ENCODE measurements at places on chromosomes 16 and 17.

DNA sequence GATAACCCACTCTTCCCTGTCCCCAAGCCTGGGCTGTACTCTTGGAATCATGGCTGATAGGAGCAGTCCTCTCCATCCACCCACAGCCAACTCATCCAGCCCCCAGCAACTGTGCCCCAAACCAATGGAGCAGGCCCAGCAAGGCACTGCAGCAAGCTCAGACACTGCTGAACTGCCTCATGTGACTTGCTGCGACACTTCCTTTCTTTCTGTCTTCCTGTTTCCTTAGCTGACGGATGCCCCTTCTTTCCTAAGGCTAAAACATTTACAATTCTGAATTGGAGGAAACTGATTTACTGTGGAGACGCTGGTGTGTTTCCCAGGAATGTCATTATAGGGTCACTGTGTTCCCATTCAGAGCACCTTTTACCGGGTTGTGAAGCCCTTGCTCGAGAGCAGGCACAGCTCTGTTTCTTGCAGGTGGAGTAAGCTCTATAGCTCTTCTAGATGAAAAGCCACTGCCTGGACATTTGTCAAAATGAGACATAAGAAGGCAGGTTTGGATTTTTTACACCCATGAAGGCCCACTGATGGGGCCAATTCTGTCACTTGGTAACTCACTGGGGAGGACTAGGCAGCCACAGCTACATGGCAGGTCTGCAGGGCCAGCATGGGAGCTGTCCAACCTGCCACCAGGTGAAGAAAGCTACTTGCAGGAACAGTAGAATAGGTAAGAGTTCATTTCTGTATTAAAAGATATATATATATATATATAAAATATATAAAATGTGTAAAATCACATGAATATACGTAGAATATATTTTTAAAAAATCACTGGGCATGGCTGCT lies 27.4 kb downstream of the TMEM11 start:
- no peak for DNase-seq

GRCh38 chr17:49899191-49899485 lies 51.3 kb upstream of the TAC4 start:
- peak; percentile 42 for DNase-seq

GRCh38 chr17:47807421-47807820 lies 14.2 kb downstream of the OSBPL7 start:
- DNase-seq: no peak

GRCh38 chr17:10748531-10749181 lies 18.8 kb upstream of the TMEM220 start:
- DNase-seq: no peak

DNA sequence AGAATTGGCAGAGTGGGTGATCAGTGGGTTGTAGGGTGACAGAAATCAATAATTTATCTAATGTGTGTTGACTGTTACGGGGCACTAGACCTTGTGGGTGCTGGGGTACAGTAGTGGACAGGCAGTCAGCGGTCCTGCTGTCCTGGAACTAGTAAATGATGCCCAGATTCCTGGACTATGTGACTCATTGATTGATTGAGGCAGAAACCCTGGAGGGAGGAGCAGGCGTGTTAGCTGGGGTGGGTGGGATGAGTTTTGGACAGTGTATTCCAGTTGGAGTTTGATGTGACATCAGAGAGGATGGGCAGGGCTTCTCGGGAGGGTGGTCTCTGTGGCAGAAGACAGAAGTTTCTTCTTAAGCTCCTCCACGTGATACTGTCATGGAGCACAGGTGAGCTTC lies 24.4 kb downstream of the PRMT7 start:
- DNase-seq: no peak

- no peak for DNase-seq
These were observed 9.2 kb upstream of the TVP23A start for GRCh38 chr16:10827691-10828341.

DNA sequence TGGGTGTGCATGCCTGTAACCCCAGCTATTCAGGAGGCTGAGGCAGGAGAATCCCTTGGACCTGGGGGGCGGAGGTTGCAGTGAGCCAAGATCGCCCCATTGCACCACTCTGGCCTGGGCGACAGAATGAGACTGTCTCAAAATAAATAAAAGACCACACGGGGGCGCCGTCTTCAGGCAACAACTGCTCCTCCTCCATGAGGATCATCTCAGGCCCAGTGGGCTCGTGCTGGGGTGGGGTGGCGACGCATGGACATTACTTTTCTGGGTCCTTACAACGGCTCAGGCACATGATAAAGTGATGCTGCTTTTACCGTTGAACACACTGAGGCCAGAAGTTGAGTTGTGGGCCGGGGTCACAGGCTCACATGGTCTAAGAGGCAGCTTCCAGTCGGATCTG lies 56.2 kb downstream of the PRMT7 start:
- peak; percentile 52 for DNase-seq

- no peak for DNase-seq
These were observed 300.2 kb upstream of the N4BP1 start for GRCh38 chr16:48910214-48910613.

DNA sequence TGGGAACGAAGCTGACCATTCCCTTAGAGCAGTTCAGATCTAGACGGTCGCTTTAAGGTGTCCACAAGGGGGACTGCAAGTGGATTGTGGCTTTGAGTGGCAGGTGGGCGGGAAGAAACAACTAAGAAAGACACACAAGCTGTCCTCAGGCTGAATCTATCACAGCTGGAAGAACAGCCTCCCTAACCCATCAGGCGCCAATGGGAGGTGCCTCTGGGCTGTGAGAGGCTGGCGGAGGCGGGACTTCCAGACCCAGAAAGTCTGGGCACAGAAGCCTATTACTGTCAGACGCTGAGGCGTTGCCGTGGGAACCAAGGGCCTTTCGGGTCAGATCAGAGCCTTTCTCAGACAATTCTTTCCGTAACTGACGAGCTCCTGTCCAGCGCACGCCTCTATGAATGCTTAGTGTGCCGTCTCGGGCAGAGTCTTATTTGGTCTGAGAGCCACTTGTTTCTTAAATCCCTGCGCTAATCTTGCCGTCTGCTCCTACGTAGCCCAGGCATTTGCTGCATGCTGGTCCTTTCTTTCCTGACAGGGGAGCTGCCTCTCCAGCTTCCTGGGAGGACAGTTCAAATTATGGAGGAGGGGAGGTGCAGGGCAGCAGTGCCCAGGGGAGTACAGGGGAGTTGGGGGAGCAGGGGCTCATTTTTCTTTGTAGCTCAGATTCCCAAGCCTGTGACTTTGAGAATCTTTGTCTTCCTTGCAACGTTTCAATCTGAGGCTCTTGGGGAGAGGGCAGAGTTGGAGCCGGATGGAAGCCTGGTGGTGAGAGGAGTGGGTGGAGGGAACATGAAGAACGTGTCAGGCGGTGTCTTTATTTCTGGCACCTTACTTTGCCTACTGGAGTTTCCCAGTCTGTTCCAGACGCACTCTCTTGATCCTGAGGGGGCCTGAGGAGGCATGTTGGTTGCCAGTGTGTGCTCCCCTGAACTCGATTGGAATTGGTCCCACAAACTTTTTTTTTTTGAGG lies 618.7 kb downstream of the KCNJ18 start:
- peak; percentile 62 for DNase-seq

DNA sequence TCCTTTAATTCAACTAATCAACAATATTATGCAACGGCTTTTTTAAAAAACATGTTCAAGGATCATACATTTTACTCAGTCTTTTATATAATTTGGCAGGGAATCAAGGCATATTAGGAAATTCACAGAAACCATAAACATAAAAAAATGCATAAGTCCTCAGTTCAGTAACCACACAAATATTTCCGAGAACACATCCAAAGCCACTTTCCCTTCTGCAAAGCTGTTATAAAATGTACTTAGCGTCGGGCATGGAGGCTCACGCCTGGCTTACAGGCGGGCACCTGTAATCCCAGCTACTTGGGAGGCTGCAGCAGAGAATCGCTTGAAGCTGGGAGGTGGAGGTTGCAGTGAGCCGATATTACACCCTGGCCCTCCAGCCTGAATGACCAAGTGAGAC lies 9.7 kb upstream of the ZC3H7A start:
- no peak for DNase-seq

GRCh38 chr16:12626411-12626810 lies 177.3 kb downstream of the CPPED1 start:
- no peak for DNase-seq

DNA sequence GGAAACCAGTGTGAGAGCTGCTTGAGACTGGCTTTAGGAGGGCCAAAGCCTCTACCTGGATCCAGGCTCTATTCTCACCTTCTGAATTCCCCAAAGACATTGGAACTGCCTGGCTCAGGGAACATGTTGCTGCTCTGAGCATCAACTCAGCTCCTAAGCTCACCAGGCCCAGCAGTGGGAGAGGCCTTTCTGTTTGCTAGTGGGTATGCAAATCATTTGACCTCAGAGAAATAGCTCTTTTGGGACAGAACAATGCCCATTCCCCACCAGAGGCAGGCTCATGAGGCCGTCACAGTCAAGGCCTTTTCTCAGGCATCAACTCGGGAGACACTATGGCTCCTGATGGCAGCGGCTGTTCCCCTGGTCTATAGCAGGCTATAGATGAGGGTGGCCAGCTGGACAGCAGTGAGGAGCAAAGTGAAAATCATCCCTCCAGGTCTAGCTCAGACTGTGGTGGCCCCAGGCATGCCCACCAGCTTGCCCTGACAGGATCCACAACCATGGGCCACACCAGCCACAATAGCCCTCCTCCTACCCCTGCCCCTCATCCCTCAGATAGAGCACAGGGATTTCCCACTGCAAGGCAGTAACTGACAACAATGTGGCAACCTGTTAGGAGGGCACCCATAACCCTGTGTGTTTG lies 30.4 kb upstream of the GFOD2 start:
- DNase-seq: no peak

DNA sequence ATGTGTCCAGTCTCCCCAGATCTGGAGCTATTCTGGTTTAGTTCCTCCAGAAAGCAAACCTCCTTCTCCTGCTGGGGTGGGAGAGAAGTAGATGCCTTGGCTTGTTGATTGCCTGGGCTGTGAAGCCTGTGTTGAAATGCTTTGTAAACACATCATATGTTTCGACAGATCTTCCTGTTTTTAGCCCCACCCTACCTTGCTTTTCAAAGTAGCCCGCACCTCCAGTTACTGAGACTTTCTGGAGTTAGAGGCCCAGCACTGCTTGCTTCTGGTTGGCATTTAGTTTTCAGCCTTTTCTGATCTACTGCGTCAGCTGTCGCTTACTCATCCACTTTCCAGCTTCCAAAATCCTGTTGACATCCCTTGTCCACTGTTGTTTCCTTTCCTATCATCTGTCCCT lies 17.9 kb upstream of the NDEL1 start:
- DNase-seq: no peak

GRCh38 chr16:8712589-8713361 lies 38.4 kb downstream of the ABAT start:
- peak; percentile 84 for DNase-seq

DNA sequence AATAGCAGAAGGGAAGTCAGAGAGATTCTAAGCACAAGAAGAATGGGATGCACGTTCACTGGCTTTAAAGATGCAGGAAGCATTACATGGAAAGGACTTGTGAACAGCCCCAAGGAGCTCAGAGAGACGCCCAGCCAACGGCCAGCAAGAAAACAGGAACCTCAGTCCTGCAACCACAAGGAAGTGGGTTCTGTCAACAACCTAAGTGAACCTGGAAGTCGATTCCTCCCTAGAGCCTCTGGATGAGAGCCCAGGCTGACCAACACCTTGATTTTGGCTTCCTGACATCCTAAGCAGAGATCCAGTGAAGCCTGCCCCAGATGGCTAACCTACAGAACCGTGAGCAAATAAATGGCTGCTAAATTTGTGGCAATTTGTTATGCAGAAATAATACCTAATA lies 24.5 kb downstream of the GPR142 start:
- DNase-seq: no peak

- DNase-seq: no peak
These were observed 262.6 kb downstream of the SLC39A11 start for GRCh38 chr17:72829883-72830282.

GRCh38 chr17:3974980-3975379 lies 10.7 kb upstream of the ATP2A3 start:
- DNase-seq: no peak

- no peak for DNase-seq
These were observed 18.4 kb downstream of the TRAP1 start for GRCh38 chr16:3698941-3699340.

DNA sequence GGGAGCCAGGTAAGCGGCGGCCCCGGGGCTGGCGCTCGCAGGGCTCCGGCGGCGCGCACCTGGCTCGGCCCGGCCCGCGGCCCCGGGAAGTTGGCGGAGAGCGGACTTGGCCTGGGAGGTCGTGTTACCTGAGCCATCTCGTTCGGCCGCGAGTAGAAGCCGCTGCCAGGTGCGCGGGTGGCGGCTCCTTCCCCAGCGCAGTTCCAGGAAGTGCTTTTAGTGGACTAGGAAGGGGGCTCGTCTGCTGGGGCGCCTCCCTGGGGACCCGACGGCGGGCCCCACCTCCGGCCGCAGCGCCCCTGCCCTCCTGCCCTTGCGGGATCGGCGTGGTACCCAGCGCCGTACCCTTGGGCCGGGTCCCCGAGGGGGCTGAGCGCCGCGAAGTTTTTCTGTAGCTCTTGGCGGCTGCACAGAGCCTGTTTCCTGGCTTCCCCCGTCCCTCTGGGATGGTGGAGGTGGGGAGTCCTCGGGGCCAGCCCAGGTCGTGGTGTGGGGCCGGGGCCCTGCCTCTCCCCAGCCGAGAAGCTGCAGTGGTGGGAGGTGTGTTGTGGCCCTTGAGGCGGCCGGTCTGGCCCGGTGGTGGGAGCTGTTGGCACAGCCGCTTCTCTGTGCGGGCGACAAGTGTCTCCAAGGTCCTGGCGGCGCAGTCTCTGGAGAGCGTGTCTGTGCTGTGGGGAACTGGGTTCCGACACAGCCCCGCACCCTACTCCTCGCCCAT lies 96.9 kb downstream of the RAB11FIP4 start:
- peak; percentile 14 for DNase-seq

- DNase-seq: no peak
These were observed 4.1 kb downstream of the KRT31 start for GRCh38 chr17:41393294-41393693.

DNA sequence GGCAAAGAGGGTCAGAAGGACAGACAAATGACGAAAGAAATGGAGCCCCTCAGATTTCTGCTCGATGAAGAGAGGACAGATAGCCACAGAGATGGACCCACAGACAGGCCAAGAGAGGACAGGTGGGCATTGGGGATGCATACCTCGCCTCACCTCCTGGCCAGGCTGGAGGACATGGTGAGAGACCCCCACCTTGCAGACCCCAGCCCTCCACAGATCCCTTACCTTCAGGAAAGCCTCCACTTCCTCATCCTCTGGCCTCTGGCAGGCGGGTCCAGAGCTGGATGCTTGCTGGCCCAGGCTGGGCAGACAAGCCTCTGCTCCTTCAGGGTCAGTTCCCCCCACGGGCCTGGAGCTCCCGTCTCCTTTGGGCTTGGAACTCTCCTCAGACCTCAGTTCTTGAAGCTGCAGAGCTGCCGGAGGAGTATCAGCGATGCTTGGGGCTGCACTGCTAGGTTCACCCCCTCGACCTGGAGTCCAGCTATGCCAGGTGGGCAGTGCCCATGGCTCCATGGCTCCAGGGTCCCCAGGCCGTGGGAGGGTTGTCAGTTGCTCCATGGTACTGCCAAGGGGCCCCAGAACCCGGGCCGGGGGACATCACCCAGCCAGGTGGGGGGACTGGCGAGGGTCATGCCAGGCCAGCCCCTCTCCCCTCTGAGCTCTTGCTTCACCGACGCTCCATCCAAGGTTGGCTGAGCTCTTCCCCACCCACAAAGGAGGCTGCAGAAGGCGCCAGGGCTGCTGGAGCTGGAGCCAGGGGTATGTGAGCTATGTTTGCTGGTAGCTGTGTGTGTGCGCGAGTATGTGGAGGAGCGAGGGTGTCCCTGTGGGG lies 1.0 kb downstream of the TSPOAP1 start:
- DNase-seq: no peak
